ENCODE measurements at places on chromosomes 16 and 17.

DNA sequence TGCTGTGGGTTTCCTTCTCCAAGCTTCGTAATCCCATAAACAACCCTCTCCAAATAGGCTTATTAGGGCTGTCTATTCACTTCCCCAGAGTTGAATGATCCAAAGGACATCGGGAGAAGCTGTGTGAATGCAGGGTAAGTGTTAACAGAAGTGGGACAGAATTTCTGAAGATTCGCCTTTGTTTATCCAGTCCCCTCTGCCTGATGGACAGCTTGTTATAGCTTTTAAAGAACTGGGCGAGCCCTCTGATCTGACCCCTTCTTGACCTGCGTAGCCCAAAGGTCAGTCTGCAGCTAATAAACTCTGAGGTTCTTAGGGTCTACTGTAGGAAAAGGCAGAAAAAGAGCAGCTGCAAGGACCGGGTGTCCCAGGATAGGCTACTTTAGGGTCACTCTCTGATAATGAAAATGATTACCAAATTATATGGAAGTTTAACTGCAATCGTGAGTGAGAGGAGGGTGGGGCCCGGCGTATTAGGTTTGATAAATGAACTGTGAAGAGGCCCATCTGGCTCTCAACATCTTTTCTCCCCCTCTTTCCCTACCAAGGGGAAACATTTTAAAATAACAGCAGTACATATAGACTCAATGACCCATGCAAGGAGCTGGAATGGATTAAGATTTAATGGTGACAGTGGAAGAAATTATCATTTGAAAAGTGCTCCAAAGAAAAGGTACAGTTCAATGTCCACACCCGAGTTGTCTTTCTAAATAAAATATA, 233.4 kb downstream of the FTO start:
- no peak for DNase-seq

GRCh38 chr17:33280162-33280943, 12.7 kb downstream of the ASIC2 start:
- DNase-seq = no peak

GRCh38 chr17:21298056-21298982, 13.8 kb downstream of the MAP2K3 start:
- no peak for DNase-seq

DNA sequence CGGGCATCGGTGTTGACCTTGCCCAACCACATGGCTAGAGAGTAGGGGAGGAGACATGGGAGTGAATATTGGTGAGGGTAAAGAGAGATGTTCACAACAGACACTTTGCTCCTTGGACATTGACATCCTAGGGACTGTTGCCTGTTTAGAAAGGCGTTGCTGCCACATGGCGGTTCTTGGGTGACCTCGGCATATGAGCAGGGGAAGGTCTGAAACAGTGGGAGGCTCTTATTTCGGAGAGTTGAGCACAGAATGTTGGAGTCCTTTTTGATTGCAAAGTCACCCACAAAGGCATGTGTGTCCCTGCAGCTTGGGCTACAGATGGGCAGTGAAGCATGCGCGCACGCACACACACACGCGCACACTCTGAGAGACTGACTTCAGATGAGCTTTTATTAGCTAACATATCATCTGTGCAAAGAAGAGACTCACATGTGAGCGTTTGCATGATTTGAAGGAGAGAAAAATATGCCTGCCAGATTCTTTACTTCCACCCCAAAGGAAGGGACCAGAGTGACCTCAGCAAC, 104.4 kb downstream of the SHISA9 start:
- DNase-seq = no peak

DNA sequence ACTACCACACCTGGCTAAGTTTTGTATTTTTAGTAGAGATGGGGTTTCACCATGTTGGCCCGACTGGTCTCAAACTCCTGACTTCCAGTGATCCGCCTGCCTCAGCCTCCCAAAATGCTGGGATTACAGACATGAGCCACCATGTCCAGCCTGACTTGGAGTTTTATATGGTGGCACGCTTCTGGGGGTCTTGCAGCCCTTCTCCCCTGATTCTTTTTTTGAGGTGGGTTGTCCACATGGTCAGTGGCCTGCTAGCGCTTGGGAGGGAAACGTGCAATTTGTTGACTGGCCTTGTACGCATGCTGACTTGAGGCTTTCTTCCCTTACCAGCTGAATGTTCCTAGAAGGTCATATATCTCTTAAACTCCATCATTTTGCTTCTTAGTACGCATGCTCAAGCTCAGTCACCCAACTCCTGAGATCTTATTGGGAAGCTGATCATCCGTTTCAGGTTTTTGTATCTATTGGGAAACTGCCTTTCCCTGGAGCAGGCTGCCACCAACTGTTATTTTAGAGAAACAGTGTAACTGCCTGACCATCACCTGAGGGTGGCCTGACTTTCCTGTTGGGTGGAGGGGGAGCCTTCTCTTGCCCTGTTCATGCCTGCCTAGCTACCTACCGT, 13.7 kb upstream of the LDHD start:
- DNase-seq = no peak

GRCh38 chr16:57736419-57737351, 1.1 kb downstream of the KATNB1 start:
- no peak for DNase-seq

- no peak for DNase-seq
These were observed 78.1 kb downstream of the TUBD1 start for GRCh38 chr17:59814685-59815084.

Data from ascending aorta (tissue), 2 donors.